ENCODE measurements at places on chromosomes 4 and X. TPM values are rescaled to one million over a fixed set of nuclear protein-coding genes. Genes with fewer than 3 reads are reported as not detected.

The ATP1B4 gene
- total RNA-seq: not detected

The MORF4L2 gene
- total RNA-seq: 678 TPM

The APLN gene
- 0.72 TPM for total RNA-seq

DNA sequence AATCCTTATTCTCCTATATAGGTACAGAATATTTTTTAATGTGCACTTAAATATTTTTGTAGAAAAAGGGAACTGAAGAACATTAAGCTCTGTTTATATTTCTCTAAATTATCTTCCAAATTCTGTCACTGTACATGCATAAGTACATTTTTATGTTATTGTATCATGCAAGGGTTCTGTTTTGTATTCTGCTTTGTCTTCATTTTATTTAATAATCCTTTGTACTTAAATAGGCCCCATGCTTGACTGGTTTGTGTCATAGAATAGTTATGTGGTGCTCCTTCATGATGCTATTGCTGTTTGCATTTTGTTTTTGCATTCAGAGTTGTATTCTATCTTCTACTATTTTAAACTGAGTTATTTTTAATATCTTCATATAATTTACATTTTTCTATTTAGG lies 111.9 kb upstream of the EDNRA start:
- DNase-seq: no peak

- DNase-seq: no peak
These were observed 425.4 kb downstream of the BCOR start for GRCh38 chrX:39672405-39672804.

- DNase-seq: no peak
These were observed 124.1 kb upstream of the TBL1X start for GRCh38 chrX:9340598-9341290.

GRCh38 chr4:7938609-7939376 lies 868 bp downstream of the AFAP1 start:
- peak; percentile 88 for DNase-seq

DNA sequence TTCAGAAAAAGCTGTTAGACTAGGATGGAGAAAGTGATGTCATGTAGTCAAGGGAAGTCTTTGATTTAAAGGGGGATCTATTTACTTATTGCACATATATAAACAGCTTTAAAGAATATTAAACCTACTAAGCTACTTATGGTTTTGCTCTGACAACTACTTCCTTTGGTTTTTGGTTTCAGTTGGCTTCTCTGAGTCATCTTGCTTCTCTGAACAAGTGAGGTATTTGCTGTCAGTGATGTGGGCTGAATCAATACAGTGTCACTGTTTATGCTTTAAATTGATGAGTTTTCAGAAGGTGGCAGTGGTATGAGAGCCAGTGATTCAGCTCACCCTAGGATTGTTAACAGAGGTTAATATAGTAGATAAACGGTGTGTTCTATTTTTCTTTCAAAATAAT lies 75.1 kb downstream of the CEP44 start:
- DNase-seq: peak; percentile 81

DNA sequence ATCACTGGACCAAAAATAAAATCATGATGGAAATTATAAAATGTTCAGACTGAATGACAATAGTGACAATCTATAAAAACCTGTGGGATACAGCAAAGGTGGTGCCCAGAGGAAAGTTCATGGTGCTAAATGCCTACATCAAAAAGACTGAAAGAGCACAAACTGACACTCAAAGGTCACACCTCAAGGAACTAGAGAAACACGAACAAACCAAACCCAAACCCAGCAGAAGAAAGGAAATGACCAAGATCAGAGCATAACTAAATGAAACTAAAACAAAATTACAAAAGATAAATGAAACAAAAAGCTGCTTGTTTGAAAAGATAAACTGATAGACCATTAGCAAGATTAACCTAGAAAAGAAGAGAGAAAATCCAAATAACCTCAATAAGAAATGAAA lies 78.7 kb downstream of the ANAPC10 start:
- DNase-seq: no peak

DNA sequence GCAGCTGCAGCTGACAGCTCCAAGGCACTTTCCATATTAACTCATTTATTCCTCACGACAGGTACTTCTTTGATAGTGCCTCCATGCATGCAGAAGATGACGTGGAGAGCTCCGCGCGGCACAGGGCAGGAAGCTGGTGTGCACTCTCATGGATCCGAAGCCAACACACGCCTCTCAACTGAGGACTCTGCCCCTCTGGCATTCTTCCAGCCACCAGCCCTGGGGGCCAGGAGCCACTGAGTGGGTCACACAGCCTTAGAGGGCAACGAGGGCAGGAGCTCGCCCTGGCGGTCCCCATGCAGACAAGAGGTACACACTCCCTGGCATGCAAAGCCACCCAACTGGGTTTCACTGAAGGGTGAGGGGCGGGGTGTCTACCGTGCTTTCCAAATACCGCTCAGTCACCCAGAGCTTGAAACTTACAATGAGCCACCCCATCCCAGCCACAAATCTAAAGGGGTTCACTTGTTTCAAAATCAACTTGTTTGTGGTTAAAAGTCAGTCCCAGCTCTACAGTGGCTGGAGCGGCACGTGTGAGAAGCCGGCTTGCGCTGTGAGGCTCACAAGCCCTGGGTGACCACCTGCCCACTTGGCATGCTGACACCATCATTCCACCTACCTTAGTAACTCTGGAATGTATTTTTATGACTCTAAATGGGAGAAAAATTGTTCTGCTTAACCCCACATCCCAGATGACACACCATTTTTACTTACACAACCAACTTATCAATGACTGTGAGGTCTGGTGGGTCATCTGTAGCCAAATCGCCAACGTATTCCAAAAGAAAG lies 16.2 kb downstream of the NOP14 start:
- peak; percentile 60 for DNase-seq

All from osteoblast (primary cell).